RPMI8226 (cell line): ENCODE measurements at places on chromosomes 1 and 21.

- no peak for DNase-seq
Measured at GRCh38 chr1:150874455-150875196, 1.8 kb downstream of the ARNT start.

- DNase-seq: no peak
Measured at GRCh38 chr1:82706741-82707140, 906.0 kb downstream of the ADGRL2 start.

DNA sequence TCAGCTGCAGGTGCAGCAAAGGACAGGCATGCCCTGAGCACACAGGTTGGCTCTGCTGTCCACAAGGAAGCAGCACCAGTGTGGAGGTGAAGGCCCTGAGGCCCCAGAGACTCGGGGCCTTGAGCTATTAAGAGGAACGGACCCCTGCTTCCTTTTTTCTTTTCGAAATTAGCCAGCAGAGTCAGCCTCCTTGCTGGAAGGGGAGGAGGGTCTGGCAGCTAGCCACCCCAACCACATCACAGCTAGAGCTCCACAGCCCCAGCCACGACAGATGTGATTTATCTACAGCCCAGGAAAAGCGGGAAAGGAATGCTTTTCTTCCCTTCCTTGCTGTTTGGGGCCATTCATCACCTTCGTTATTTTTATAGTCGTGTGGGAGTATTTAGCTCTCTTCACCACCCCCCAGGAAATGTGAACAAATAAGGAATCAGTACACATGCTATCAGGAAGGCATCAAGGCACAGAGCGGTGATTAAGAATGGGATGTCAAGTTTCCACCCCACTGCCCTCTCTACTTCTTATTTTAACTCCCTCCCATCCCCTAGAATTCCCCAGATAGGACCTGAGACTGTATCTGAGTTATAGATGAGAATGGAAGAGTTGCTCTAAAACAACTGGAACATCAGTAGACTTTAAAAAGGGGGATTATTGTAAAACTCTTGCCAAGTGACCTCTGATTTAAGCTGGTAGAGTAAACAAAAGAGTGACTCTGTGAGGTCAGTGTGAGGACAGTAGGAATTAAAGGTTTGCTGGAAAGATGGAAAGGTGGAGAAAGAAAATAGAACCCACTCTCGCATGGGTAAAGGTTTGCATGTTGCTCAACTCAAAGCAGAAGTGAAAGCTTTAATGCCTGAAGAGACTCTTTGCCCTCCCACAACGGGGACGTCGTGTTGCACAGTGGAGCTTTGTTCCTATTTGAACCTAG, 224.7 kb upstream of the GJB5 start:
- DNase-seq: no peak

DNA sequence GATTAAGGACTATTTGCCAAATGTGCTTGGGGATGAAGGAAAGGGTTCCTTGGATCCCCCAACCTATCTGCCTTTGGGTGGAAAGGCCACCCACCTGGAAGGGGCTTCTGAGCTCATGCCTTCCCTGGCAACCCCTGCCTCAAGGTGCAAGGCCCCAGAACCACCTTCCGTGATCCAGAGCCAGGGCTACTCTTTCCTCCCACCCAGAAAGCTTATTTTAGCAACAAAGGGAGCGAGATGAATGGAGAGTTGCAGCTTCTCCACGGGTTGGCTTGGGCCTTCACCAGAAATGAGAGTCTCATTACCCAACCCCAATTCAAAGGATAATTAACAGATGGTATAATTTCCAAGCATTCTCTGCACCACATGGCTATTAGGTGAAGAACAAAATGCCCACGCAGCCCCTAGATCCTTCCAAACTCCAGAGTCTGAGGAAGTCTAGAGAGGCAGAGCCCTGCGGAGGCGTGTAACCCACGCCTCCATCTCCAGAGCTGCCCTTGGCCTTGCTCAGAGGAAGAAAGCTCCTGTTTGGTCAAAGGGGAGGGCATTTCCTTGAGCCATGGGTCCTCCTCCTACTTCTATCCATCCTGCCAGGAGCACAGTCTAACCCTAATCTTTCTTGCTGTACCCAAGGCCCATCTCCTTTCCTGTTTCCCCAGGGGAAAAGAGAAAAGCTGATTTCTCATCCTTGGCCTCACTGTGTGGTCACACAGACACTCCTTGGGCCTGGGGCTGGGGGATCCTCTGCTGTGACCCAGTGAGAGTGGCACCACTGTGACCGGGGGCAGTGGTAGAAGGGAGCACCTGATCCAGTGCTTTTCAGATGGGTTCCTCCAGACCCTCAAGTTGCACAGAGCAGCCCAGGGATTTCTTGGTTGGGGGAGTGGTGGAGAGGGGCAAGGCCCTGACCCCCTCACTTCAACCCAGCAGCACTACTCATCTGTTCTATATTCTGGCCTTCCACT, 1.7 kb upstream of the CELSR2 start:
- no peak for DNase-seq

GRCh38 chr1:149883598-149884247, 15.6 kb upstream of the BOLA1 start:
- no peak for DNase-seq

DNA sequence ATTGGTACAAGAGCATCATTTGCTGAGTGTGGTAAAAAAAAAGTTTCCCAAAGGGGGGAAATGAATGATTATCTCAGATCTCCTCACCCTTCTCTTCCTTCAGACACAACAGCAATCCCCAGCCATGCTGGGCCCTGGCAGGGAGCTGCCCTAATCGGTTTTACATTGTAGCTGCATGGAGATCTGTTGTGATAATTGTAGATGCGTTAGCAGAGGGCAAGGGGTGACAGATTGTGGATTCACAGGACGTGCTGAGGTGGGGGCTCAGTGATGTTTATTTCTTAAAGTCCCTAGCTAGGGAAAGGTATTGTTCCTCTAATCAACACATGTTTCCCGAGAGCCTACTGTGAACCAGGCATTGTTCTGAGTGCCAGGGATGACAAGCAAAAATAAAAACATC, 304.1 kb downstream of the PBX1 start:
- DNase-seq: no peak

DNA sequence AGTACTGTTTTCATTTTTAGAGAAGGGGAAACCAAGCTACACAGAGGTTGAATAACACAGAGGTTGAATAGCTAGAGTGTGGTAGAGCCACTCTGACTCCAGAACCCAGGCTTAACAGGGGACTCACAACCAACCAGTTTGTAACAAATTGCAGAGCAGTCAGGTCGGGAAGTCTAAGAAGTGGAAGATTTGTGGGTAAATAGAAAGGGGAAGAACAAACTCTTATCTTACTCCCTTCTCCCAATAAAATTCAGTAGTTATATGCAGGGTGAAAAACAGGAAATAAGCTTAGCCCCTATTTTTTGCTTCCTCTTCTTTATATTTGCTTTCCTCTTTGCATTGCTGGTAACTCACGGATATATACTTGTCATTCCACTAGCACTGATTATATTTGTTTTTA, 23.2 kb downstream of the CDC42 start:
- DNase-seq: no peak

- DNase-seq: no peak
Measured at GRCh38 chr1:222914861-222915632, 100.2 kb downstream of the DISP1 start.

DNA sequence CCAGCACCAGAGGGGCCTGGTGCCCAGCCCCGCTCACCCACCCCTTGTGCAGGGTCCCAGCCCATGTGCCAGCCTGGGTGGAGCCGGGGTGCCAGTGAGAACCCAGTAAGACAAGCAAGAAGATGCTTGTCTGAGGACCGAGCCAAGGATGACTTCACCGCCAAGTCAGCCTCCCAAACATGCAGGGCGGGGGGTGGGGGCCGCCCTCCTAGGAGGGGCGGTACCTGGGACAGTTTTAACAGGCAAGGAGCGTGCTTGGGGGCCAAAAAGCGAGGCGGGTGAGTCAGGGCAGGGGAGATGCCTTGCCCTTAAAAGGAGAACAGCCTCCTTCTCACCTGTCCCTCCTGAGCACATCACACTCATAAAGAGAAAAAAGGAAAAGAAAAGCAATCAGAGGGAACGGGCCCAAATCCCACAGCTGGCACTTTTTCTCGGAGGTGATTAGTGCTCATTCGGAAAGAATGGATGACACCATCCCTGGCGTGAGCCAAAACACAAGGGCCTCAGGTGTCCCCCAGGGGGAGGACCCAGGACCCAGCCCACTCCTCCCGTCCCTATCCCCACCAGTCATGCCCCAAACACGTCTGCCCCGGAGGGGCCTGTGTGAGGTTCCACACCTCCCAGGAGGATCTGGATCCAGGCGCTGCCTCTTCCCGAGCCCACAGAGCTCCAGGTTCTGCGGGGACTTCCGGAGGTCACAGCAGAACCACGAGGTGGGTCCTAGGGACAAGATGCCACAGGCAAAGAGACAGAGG, 77.6 kb upstream of the IFFO2 start:
- DNase-seq: no peak

DNA sequence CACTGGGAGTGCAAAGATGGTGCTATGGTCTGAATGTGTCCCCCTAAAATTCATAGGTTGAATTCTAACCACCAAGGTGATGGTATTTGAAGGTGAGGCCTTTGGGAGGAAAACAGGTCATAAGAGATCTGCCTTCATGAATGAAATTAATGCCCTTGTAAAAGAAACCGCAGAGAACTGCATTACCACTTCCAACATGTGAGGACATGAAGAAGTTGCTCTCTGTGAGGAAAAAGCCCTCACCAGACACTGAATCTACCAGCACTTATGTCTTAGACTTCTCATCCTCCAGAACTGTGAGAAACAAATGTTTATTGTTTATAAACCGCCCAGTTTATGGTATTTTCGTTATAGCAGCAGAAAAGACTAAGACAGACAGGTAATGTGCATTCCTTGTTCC, 224.7 kb upstream of the C1orf87 start:
- no peak for DNase-seq

DNA sequence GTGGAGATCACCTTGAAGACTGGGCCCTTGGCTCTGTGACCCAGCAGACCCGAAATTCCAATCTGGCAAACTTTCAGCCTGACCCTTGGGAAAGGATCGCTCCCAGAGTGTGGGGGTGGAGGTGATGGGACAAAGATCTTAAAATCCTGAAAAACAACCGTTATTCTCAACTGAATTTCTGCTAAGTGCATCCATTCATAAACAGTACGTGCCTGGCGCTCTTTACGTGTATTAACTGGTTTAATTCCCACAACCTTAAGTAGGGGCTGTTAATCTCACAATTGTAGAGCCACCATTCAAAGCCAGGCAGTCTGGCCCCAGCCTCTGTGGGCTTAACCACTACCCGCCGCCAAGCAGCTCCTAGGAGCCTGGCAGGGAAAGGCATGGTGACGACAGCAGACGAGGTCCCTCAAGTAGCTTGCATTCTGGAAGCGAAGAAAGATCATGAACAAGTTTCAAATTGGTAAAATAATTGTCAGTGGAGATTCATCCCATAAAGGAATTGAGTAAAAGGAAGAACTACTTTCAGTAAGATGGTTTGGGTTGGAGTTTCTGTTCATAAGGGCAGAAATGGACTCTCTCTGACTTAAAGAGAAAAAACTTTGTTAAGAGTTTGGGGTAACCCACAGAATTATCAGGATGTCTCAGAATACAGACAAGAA, 11.4 kb upstream of the RGS16 start:
- peak; percentile 29 for DNase-seq

GRCh38 chr1:31579374-31579773, 3.1 kb downstream of the TINAGL1 start:
- DNase-seq: no peak

DNA sequence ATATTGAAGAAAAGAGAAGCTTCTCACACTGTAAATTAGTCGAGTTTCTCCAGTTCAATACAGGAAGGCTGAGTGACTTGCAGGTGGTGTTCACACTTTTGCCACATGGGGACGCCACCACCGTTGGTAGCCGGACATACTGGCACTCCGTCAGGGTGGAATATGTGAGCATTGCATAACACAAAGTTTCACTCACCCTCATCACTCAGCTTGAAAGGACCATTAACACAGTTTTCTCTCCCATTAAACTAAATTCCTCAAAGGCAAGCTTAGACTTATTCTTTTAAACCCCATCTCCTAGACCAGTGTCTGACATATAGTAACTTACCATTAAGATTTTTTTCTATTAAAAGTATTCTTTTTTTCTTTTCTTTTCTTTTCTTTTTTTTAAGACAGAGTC, 105.3 kb upstream of the SERBP1 start:
- peak; percentile 68 for DNase-seq

GRCh38 chr1:68409426-68409825, 40.3 kb downstream of the RPE65 start:
- no peak for DNase-seq

- DNase-seq: no peak
Measured at GRCh38 chr1:97082160-97082848, 360.7 kb downstream of the PTBP2 start.

GRCh38 chr1:18903291-18903756, 969 bp upstream of the ALDH4A1 start:
- no peak for DNase-seq
